ENCODE measurements at places on chromosomes 2 and 18. TPM values are rescaled to one million over a fixed set of nuclear protein-coding genes. Genes with fewer than 3 reads are reported as not detected.

The MBD5 gene
- 8.4 TPM for polyA plus RNA-seq

The LANCL1 gene
- 13.5 TPM for polyA plus RNA-seq

The LGALSL gene
- polyA plus RNA-seq, result 36.0 TPM

The DLX2 gene
- not detected for polyA plus RNA-seq

The OR6B2 gene
- polyA plus RNA-seq, result not detected

The GPR75 gene
- polyA plus RNA-seq, result not detected

The DYSF gene
- polyA plus RNA-seq, result 1.6 TPM

The RMDN2 gene
- polyA plus RNA-seq, result 8.3 TPM

The SLC30A3 gene
- polyA plus RNA-seq, result not detected

The DOCK10 gene
- polyA plus RNA-seq, result 4.2 TPM

The CRYGD gene
- polyA plus RNA-seq, result not detected

The REG1B gene
- polyA plus RNA-seq, result 465 TPM

The SP110 gene
- 41.8 TPM for polyA plus RNA-seq

The HAAO gene
- 37.9 TPM for polyA plus RNA-seq

The HRH4 gene
- 0.01 TPM for polyA plus RNA-seq

The SIX3 gene
- polyA plus RNA-seq, result not detected

The LYPD6B gene
- polyA plus RNA-seq, result 1.2 TPM

The EGR4 gene
- polyA plus RNA-seq, result not detected

The SERPINB11 gene
- not detected for polyA plus RNA-seq

The FBXO41 gene
- polyA plus RNA-seq, result 4.4 TPM

The CNRIP1 gene
- polyA plus RNA-seq, result 10.0 TPM

The CFAP53 gene
- 0.46 TPM for polyA plus RNA-seq

The IL1RL1 gene
- polyA plus RNA-seq, result 3.0 TPM

The CHRND gene
- polyA plus RNA-seq, result not detected

The TUBB8B gene
- polyA plus RNA-seq, result not detected
